ENCODE measurements at places on chromosomes 3 and 15. TPM values are rescaled to one million over a fixed set of nuclear protein-coding genes. Genes with fewer than 3 reads are reported as not detected.

Gene ITGA11
- total RNA-seq = 11.1 TPM

GRCh38 chr3:184441202-184441900 lies 61.5 kb downstream of the CHRD start:
- no peak overlapping the region for H3K27ac ChIP-seq
- H3K36me3 ChIP-seq = no peaks in the 10 kb centered on the region
- H3K4me1 ChIP-seq = no peaks in the 10 kb centered on the region
- no peak overlapping the region for H3K4me3 ChIP-seq
- H3K27me3 ChIP-seq = no peaks in the 10 kb centered on the region

GRCh38 chr3:95717048-95717447 lies 1097.3 kb upstream of the EPHA6 start:
- no peak overlapping the region for H3K4me3 ChIP-seq
- no peak overlapping the region for H3K27ac ChIP-seq
- H3K4me1 ChIP-seq = no peaks in the 10 kb centered on the region

- H3K36me3 ChIP-seq = no peaks in the 10 kb centered on the region
- DNase-seq = no peak
- H3K27ac ChIP-seq = no peak overlapping the region
These were observed 4.3 kb downstream of the CHRNA3 start for GRCh38 chr15:78616506-78616905.

DNA sequence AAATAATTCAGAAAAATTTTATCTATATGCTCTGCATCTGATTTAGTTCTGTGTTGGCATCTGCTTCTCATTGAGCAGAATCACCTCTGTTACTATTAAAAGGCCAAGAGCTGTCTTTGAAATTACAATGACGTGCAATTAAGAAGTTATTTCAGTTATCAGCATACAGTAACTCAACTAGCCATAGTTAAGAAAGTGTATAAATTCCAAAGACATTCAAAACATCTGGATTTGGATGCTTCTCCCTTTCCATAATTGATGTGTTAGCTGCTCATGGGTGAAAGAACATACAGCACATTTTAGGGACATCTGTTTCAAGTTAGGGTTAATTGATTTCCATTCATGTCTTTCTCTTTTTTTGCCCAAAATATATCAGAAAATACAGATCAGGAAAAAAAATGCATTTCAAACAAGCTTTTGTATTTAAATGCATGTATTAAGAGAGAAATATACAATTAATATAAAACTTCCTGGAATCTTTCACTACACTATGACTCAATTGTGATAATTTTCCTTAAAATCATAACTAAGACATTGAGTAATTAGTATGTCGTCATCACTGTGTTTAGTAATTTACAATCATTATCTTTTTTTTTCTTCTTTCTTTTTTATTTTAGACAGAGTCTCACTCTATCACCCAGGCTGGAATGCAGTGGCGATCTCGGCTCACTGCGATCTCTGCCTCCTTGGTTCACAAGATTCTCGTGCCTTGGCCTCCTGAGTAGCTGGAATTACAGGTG lies 82.7 kb upstream of the MBNL1 start:
- H3K4me1 ChIP-seq = no peaks in the 10 kb centered on the region
- H3K27ac ChIP-seq = no peak overlapping the region
- no peaks in the 10 kb centered on the region for H3K27me3 ChIP-seq
- no peak for DNase-seq
- no peaks in the 10 kb centered on the region for H3K36me3 ChIP-seq

GRCh38 chr3:5250467-5251195 lies 63.1 kb downstream of the EDEM1 start:
- H3K36me3 ChIP-seq = no peaks in the 10 kb centered on the region
- no peaks in the 10 kb centered on the region for H3K27me3 ChIP-seq
- H3K4me1 ChIP-seq = no peaks in the 10 kb centered on the region
- no peak for DNase-seq
- H3K4me3 ChIP-seq = no peak overlapping the region

GRCh38 chr15:85781099-85781498 lies 13.6 kb downstream of the KLHL25 start:
- no peak overlapping the region for H3K4me3 ChIP-seq
- no peaks in the 10 kb centered on the region for H3K27me3 ChIP-seq
- H3K27ac ChIP-seq = no peak overlapping the region
- no peak for DNase-seq
- H3K36me3 ChIP-seq = no peaks in the 10 kb centered on the region
- H3K4me1 ChIP-seq = peaks cover 23% of the 10 kb centered on the region

DNA sequence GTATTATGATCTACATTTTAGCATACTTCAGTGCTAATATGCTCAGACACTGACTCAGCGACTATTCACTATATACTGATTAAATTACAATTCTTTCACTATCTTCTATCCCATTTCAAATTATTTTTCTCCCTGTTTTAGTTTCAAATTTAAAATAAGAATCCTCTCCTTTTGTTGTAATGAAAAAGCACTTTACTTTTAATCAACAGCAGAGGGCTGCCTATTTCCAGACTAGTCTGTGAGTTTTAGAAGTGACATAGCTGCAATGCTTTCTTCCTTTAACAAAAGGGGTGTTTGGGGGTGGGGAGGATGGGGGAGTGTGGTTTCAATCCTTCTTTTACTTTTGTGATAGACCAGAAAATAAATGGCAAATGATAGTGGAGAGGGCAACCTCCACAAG lies 2.4 kb downstream of the NEDD4 start:
- H3K27ac ChIP-seq = no peak overlapping the region
- H3K4me3 ChIP-seq = no peak overlapping the region
- H3K4me1 ChIP-seq = no peaks in the 10 kb centered on the region
- H3K27me3 ChIP-seq = no peaks in the 10 kb centered on the region
- DNase-seq = no peak

- H3K4me3 ChIP-seq = no peak overlapping the region
- H3K36me3 ChIP-seq = no peaks in the 10 kb centered on the region
- no peaks in the 10 kb centered on the region for H3K4me1 ChIP-seq
- no peak overlapping the region for H3K27ac ChIP-seq
- DNase-seq = no peak
These were observed 229.7 kb upstream of the TBL1XR1 start for GRCh38 chr3:177426878-177427495.

GRCh38 chr15:100783291-100783690 lies 96.3 kb upstream of the ALDH1A3 start:
- no peaks in the 10 kb centered on the region for H3K4me1 ChIP-seq
- H3K27ac ChIP-seq = no peak overlapping the region
- no peak for DNase-seq
- no peak overlapping the region for H3K4me3 ChIP-seq
- no peaks in the 10 kb centered on the region for H3K36me3 ChIP-seq

DNA sequence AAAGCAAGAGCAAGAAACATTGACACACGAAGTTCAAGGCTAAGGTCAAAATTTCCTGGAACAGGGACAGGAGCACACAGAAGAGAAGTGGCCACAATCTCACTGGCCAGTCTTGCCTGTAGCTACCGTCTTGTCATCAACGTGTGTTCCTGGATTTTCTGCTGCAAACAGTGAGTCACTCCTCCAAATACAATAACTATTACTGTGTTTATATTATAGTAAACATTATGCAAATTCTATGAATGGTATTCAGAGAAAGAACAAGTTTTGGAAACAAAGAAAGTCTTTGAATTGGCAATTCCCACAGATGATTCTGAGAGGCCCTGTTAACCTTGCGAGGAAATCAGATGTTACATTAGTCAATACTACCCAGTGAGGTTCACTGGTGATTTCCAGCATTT lies 220.5 kb downstream of the FAM43A start:
- H3K27me3 ChIP-seq = no peaks in the 10 kb centered on the region
- H3K4me1 ChIP-seq = no peaks in the 10 kb centered on the region
- H3K4me3 ChIP-seq = no peak overlapping the region
- no peak overlapping the region for H3K27ac ChIP-seq

DNA sequence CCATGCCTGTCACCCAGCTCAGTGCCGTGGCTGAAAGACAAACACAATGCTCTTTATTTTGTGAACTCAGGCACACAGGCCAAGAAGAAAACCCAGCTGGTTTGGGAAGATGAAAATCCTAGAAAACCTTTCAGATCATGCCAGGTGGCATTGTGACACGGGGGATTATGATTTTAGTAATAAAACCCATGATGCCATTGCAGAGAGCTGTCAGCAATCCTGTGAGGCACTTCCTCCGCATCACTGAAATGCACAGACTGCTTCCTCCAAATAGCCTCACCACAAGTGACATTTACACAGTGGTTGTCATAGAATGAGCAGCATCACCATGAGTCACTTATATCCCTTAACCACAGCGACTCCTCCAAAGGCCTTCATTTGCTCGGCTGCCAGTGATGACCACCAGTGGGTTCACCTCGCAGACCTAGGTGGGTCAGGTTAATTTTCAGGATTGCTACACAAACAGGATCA lies 22.7 kb downstream of the ABHD6 start:
- H3K27ac ChIP-seq = no peak overlapping the region
- H3K4me3 ChIP-seq = no peak overlapping the region
- H3K36me3 ChIP-seq = peaks cover 16% of the 10 kb centered on the region
- no peak for DNase-seq
- no peaks in the 10 kb centered on the region for H3K4me1 ChIP-seq

DNA sequence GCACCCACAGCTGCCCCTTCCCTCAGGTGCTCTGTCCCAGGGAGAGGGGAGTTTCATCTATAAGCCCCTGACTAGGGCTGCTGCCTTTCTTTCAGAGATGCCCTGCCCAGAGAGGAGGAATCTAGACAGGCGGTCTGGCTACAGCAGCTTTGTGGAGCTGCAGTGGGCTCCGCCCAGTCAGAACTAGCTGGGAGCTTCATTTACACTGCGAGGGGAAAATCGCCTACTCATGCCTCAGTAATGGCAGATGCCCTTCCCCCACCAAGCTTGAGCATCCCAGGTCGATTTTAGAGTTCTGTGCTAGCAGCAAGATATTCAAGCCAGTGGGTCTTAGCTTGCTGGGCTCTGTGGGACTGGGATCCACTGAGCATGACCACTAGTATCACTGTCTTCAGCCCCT lies 181.2 kb upstream of the RARB start:
- H3K4me1 ChIP-seq = no peaks in the 10 kb centered on the region
- H3K27me3 ChIP-seq = no peaks in the 10 kb centered on the region
- no peak for DNase-seq
- no peak overlapping the region for H3K27ac ChIP-seq
